ENCODE measurements at places on chromosomes 16 and 17.

DNA sequence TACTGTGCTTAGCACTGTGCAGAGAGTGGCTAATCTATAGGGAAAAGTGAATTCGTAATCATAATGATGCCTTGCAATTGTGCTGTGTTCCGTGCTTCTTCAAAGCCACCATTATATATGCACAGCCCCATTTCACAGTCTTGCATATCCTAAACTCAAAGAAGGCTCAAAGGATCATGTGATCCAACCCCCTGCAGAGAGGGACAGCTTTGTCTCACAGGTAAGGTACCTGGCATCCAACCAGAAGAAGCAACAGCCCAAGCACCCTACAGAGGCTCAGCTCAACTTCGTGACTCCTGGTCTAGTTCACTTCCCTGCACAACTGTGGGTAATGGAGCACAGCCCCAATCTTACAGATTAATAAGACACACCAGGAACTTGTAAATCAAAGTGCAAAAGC lies 124.0 kb downstream of the ZNF423 start:
- DNase-seq = no peak

DNA sequence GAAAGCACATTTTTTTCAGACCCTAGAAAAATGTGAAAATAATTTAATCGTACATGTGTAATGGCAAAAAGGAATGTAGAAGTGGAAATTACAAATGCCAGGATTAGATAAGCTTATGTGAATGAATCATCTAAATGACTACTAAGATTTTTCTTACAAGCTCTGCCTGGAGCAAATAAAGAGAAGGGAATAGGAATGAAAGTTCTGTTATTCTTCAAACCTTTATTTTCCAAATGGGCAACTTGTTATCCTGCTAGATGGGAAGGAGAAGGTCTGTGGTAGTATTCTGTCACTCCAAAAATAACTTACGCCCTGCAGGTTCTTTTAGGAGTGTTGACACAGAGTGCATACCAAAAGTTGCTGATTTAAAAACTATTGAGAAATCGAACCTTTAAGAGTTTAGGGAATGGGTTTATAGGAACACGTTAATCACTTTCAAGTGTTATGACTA lies 9.7 kb downstream of the CTCF start:
- DNase-seq = no peak

GRCh38 chr17:42118545-42118944 lies 2.6 kb downstream of the KAT2A start:
- no peak for DNase-seq

DNA sequence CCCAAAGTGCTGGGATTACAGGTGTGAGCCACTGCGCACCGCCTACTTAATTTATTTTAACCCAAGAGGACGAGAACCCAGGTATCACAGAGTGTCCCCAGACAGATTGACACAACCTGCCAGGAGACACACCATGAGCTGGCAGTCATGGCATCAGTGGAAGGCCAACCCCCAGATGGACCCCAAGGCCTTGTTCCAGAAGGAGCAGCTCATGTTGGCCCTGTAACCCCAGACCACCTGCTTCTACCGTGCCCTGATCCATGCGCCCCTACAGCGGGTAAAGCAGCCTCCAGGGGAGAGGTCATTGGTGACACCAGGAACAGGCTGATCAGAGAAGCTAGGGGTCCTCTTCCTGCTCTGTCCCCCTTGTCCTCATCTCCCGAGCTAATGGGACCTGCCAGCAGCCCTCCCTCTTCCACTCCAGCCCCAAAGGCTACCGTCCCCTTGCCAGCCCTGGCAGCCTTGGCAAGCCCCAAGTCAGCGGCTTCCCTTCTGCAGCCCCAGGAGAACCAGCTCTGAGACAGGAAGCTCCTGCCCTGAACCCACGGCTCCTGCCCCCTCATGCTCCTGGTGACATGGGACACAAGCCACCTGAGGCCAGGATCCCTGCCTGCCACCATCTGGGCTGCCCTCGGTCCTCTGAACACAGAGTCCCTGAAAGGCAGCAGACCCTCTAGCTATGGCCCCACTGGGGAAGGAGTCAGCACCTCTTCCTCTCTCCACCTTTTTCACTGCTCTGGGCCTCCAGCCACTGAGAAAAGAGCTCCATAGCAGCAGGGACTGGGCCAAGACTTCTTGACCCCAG lies 6.3 kb downstream of the SULT1A1 start:
- no peak for DNase-seq

DNA sequence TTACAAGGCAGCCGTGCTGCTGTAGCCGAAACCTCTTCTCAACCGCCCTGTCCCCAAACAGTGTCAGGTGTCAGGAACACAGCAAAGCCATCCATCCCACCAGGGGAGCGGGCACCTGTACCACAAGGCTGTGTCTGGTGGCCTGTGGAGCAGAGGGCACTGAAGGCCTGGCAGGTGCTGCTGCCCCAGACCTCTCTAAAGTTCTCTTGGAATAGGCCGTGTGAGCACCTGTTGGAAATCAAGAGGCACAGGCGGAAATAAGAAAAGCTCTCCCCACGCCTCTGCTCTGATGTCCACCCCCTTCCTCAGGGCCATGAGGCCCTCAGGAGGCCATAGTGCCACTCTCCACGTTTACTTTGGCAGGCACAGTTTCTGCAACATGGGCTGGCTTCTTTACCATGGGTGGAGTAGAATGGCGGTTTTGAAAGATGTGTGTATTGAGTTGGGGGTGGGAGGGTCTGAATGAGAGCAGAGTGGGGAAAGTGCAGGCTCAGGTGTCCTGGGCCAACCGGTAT lies 99.9 kb upstream of the ZNF750 start:
- DNase-seq = no peak

- no peak for DNase-seq
Measured at GRCh38 chr16:11133344-11133943, 122.6 kb downstream of the SOCS1 start.

DNA sequence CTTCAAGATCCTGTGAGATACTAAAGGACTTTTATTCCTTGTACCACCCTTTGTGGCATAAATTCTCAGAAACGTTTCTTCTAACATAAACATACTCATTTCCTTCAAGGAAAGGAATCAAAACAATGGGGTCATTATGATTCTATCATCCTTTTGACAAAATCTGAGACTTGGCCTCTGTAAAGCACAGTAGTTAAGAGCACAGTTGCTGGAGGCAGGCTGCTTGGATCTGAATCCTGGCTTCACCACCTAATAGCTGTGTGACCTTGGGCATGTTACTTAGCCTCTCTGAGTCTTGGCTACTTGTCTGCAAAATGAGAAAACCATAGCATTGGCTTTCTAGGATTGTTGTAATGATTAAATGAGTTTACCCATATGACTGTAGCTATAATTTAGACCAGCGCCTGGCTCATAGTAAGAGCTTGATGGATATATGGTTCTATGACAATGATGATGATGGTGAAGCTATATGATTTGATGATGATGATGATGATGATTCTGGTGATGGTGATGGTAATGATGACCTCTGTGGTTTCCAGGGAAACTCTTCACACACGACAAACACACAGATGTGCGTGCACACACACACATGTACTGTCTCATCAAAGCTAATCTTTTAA lies 6.1 kb upstream of the KRT31 start:
- no peak for DNase-seq

- DNase-seq = no peak
Measured at GRCh38 chr17:67244431-67245072, 444 bp downstream of the HELZ start.

DNA sequence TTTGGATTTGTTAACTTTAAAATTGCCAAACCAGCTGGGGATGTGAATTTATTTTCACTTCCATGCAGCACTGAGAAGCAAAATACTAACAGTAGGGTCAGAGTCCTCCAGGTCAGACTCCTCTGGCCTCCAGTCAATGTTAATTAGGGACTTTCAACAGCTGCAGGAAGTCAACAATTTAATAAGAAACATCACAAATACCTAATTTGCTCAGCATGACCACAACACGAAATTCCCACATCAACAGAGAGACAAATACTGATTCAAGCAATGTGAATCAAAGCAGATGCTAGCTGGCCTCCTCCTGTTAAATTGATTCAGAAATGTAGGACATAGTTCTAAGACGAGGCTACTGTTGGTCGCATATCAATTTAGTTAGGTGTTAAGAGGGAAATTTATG lies 111.7 kb downstream of the ABCA8 start:
- no peak for DNase-seq

- no peak for DNase-seq
Measured at GRCh38 chr16:51734220-51734619, 583.1 kb upstream of the SALL1 start.

DNA sequence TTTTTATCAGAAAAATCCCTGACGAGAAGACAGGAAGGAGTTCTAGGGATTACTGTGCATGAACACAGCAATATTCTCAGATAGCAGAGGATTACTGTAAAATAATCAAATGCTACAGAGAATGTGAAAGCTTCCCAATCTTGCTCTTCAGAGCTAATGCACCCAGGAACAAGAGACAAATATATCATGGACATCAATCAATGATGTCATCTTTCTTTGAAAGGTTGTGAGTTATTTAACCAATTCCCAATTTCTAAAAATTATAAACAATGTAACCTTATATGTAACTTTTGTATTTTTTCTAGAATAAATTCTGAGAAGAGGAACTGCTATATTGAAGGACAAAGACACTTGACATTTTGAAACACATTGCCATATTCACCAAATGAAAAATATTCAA lies 46.5 kb downstream of the BRD7 start:
- no peak for DNase-seq
